ENCODE measurements at places on chromosomes 3 and 15.

- no peak for DNase-seq
Observed at GRCh38 chr15:87209891-87210689, 1046.4 kb downstream of the NTRK3 start.

DNA sequence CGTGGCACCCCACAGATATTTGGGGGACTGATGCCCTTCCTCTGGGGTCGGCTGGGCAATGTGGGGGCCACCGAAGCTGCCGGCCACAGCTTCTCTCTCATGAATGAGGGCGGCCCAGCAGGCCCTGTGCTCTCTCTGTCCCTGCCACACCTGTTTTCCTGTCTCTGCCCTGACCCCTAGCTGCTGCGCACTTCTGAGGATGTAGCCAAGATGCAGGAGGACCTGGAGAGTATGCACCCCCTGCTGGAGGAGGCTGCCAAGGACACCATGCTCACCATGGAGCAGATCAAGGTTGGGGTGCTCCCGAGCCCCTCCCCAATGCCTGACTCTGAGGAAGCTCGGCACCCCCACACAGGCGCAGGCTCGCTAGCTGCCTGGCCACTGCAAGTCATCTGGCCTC lies 59.7 kb downstream of the SEMA3G start:
- DNase-seq = peak; percentile 22

GRCh38 chr3:159882790-159883779 lies 105.5 kb upstream of the IL12A start:
- no peak for DNase-seq

DNA sequence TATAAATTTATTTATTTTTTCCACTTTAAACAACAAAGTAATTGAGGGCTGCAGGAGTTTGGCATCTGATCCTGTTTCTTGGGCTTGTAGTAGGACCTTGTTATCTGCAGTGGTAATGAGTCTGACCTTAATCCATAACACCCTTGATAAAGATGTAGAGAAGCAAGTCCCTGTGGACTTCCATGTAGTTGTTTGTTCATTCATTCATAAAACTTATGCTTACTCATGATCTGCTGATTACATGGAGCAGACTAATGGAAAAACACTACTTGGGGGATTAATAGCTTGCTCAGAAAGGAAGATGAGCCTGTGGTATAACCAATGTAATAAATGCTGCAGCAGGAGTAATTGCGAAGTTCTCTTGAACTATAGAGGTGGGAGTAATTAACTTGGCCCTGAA lies 271.5 kb upstream of the TBL1XR1 start:
- no peak for DNase-seq

- DNase-seq = no peak
Observed at GRCh38 chr3:135083179-135083578, 288.1 kb downstream of the EPHB1 start.
